Myocyte (in vitro differentiated cells): ENCODE measurements at places on chromosomes 16 and 17.

GRCh38 chr17:48192321-48192731, 84.8 kb downstream of the SNX11 start:
- DNase-seq: no peak

DNA sequence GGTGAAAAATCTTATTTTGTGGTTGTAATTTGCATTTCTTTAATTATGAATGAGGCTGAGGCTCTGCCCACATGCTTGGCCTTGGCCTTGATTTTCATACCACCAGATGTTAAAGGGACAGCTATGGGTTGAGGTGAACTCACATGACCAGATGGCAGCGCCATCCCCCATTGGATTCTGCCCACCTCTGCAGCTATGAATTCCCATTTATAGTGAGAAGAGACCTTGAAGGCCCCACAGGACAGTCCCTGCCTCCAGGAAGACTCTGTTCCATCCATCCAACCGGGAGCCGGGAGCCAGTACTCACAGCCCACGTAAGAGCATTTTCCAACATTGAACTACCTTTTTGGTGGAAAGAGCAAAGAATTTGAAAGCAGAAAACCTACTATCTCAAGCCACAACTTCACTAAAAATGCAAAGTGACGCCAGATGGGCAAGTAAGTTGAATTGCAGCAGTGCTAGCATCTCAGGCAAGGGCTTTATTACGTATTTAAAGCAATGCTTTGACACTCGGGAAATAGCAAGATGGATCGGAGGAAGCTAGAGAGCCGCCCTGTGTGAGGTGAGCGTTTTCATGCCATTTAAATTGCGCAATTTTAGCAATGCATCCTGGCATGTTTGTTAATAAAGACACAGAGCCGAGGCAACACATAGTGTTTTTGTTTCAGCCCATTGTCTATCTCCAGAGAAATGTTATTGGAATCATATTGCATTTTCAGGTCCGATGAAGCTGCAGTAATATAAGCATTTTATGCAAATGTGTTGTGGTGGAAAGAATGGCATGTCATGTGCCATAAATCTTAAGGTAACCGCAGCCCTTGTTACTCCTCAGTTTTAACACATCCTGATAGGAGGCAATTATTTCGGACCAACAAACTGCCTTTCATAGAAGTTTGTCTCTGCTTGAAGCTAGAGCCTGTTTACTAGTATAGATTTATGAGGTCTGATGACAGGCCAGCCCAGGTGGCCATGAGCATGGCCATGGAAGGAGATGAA, 273.4 kb upstream of the TNRC6C start:
- no peak for DNase-seq

GRCh38 chr17:37742116-37742761, 2.6 kb downstream of the HNF1B start:
- no peak for DNase-seq

DNA sequence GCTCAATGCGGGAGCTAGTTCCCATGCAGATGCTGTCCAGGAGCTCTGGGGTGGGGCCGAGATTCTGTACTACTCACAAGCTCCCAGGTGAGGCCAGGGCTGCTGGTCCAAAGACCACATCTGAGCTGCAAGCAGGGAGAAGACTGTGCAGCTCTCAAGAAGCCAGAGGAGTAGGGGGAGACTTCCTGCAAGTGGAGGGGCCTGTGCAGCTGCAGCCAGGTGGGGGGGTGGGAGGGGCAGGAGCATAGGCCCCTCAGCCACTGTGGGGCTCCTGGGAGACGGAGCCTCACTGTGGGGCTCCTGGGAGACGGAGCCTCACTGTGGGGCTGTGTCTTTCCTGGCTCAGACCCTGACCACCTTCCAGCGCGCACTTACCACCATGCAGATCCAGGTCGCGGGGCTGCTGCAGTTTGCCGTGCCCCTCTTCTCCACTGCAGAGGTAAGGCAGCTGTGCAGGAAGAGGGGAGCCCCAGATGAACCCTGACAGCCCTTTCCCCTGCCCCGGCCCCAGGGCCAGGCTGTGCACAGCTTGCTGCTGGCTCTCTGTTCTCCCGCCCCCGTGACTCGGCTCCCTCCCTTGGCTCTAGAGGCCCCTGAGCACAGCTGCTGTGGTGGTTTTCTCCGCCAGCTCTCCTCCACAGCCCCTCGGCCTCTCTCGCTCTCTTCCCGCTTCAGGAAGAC, 24.3 kb upstream of the DNAI2 start:
- DNase-seq: peak; percentile 9

DNA sequence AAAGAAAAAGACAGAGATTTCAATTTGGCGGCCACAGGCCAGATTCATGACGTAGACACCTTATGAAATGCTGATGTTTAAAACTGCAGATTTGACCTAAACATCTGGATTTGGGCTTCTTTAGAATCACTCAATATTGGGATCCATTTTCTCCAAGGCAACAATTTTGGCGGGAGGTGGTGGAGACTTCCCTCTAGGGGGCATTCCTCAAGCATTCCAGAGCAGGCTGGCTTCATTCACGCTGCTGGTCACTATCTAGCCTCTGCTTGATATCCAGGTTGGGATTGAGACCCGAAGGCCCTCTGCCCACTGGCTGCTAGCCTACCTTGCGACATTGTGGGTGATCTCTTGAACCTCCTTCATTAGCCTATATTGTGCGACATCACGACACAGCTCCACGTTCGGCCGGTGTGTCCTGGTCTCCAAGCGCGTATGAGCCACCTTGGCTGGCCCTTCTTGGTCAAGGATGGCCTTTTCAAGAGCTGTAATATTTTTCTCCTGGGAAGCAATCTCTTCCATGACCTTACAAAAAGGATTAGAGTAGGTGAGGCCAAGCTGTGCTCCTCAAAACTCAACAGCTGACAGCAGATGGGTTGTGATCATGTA, 24.5 kb downstream of the FBXO39 start:
- no peak for DNase-seq

DNA sequence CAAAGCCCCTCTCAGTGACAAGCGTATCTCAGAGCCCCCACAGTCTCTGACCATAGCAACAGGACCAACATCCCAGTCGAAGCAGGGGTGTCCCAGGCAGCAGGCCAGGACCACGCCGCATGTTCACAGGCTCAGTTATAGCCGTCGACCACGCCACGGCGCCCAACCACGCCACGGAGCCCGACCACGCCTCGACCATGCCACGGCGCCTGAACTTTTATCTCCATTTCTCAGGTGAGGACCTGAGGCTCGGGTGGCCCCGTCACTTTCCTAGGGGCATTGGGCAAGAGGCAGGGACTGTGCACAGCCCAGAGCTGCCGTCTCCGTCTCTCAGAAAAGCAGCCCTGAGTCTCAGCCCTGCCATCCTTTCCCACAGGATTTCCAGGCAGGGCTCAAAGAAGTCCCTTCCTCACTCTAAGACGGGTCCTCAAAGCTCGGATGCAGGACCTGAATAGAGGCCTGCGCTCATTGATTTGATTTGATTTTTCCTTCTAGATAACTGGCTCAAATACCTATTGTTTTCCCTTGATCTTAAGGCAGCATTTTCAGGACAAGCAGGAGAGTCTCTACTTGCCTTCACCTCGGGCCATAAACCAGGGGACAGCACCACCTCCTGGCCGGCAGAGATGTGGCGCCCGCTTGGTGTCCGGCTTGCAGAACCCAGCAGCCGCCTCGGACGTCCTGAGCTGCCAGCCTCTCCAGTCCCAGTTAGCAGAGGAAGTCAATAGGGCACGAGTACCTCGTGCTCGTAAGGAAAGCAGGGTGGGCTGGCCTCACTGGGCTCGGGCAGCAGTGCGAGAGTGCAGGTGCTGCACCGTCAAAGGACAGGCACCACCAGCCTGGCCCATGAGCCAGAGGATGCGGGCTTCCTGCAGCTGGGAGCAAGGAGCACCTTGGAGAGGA, 38.8 kb downstream of the C16orf95 start:
- peak; percentile 79 for DNase-seq

GRCh38 chr16:31569360-31569717, 41.6 kb downstream of the AHSP start:
- no peak for DNase-seq

DNA sequence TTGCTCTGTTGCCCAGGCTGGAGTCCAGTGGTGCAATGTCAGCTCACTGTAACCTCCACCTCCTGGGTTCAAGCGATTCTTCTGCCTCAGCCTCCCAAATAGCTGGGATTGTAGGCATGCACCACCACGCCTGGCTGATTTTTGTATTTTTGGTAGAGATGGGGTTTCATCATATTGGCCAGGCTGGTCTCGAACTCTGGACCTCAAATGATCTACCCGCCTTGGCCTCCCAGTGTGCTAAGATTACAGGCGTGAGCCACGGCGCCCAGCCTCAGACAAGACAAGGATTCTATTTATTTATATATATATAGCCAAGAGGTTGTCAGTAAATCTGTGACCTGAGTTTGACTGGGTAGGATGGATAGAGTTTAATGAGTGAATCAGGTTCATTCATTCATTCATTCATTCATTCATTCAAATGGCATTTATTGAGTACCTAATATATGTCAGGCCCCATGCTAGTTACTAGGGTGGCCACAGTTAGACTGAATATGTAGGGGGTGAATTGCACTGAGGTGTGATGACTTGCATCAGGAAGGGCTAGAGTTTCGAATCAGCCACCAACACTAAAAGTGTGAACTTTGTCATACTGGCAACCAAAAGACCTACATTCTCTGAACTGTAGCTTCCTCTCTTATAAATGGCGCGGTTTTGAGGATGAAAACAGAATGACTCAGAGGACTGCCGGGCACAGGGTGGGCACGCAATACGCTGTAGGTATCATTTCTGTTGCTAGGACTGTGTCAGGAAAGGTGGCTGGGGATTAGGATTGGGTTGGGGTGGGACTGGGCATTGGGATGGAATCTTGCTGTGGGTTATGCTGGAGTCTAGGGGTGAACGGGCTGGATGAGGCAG, 37.8 kb downstream of the ITGAE start:
- DNase-seq: no peak

DNA sequence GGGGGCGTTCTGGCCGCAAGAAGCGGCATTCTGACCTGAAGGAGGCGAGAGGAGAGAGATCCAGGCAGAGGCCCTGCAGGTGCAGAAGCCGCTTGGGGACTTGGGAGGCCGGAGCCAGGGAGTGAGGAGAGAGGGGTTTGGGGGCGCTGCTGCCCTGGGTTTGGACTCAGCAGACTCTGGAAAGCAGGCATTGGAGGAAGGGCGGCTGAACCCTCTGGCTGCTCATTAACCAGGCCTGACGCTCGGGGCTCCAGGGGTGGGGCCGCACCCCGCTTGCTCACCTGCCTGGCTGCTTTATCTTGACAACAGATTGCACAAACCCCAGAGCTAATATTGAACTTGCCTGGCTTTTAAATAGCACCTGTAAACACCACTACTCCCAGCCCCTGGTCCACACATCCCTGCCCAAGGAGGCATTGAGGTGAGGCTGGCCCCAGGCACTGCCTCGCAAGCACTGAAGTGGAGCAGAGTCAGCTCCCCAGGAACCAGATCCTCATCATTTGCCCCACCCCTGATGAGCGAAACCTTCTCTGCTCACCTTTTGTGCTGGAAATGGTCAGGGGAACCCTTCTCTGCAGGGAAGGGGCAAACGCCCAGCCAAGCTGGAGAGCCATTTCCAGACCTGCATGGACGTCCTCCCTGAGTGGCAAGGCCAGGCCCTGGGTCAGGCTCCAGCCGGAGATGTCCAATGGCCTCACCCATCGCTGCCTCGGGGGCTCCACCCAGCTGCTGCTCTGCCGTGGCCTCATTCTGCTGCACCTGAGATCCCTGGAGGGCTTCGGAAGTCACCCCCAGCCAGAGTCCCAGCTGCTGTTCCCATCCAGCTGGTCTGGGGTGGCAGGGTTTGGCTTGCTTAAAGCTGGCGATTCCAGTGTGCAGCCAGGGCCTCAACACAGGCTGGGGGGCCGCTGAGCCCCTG, 190.2 kb upstream of the GSE1 start:
- no peak for DNase-seq

GRCh38 chr17:56119936-56120335, 33.3 kb upstream of the ANKFN1 start:
- DNase-seq: no peak

- no peak for DNase-seq
Observed at GRCh38 chr17:69451416-69452394, 37.2 kb downstream of the MAP2K6 start.

DNA sequence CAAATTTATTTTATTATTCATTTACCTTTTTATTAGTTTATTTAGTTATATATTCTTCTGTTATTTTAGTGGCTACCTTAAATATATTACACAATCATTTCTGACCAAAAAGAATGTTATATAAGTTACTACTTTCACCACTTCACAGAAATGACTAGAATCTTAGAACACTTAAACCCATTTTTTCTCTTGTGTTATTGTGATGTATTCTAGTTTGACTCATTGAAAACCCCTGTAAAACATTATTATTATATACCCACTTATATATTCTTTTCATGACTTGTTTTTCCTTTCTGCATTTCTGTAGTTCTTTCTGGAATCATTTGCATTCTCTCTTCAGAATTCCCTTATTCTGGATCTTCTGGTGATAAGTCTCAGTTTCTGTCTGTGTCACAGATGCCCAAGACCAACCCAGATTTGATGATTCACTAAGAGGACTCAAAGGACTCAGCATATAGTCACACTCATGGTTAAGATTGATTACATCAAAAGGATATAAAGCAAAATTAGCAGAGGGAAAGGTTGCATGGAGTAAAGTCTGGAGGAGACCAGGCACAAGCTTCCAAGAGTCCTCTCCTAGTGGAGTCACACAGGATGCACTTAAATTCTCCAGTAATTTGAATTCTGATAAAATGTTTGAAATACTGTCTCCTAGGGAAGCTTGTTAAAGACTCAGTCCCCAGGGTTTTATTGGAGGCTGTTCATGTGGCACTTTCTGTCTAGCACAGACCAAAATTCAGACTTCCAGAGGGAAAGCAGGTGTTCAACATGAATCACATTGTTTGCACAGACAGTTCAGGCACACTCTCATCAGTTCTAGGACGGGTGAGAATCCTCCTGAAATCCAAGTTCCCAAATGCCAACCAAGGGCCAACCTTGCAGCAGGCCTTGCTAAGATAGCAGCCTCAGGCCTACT, 7.7 kb downstream of the GINS3 start:
- DNase-seq: peak; percentile 34

DNA sequence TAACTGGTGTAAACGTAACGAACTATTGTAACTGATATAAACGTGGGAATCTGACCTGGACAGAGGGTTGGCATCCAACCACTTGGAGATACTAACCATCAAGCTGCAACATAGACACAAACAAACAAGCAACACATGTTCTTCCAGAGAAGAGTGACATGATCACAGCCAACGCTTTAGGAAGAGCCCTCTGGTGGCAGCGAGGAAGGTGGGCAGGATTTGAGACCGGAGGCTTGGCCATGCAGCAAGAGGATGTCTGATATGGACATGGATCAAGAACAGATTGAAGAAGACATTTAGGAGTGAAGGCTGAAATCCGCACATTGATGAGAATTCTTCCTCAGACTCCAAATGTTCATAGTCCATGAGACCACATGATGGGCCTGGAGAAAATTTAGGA, 40.3 kb upstream of the TNRC6A start:
- peak; percentile 74 for DNase-seq

- DNase-seq: no peak
Observed at GRCh38 chr16:12020009-12020408, 43.5 kb downstream of the SNX29 start.

GRCh38 chr17:50166518-50167181, 845 bp downstream of the SGCA start:
- DNase-seq: no peak

- peak; percentile 23 for DNase-seq
Observed at GRCh38 chr17:66276328-66276937, 26.0 kb upstream of the PRKCA start.
